ENCODE measurements at places on chromosomes 6 and 20. TPM values are rescaled to one million over a fixed set of nuclear protein-coding genes. Genes with fewer than 3 reads are reported as not detected.

Gene HS3ST5
- total RNA-seq: not detected

Gene OR2B6
- not detected for total RNA-seq

Gene FOXS1
- total RNA-seq: not detected

Gene ANKRD66
- not detected for total RNA-seq

- DNase-seq: no peak
- no peak overlapping the region for H3K4me3 ChIP-seq
- no peaks in the 10 kb centered on the region for H3K27me3 ChIP-seq
- peaks cover 15% of the 10 kb centered on the region for H3K36me3 ChIP-seq
- peak overlapping the region; percentile 69 for H3K27ac ChIP-seq
- peaks cover 54% of the 10 kb centered on the region for H3K4me1 ChIP-seq
Observed at GRCh38 chr6:15622045-15622740, 40.6 kb downstream of the DTNBP1 start.

- no peaks in the 10 kb centered on the region for H3K36me3 ChIP-seq
- DNase-seq: no peak
- H3K27ac ChIP-seq: no peak overlapping the region
- no peaks in the 10 kb centered on the region for H3K27me3 ChIP-seq
Observed at GRCh38 chr6:103723438-103724322, 1136.0 kb downstream of the HACE1 start.

DNA sequence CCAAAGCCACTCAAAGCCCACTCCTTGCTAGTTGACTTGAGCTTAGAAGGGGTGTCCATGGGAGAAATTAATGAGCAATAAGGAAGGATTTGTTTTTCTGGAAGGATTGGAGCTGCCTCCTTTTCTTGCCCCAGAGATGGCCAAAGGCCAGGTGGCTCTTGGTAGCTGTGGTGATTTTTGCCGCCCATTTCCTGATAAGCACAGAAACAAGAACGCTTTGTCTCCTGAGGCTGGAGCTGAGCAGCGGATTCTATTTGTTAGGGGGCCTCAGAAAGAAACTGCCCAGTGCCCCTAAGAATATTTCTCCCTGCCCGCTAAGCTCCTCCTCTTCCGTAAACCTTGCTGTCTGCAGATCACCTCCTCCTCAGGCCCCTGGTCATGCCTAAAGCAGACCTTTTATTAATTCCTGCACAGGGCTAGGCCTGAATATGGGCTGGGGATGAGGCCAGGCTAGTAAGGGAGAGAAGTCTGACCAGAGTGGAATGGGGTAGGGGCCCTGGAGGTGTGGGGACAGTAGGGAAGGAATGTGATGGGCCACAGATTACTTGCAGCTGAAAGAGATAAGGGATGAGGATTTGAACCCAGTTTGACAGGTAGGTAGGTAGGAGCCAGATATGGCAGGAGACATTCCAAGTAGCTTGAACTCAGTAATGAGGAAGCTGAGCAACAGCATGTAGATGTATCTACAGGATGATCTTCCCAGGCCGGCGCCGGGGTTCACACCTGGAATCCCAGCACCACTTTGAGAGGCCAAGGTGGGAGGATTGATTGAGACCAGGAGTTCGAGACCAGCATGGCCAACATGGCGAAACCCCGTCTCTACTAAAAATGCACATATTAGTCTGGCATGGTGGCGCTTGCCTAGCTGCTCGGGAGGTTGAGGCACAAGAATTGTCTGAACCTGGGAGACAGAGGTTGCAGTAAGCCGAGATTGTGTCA lies 71.2 kb upstream of the NAA20 start:
- no peak overlapping the region for H3K4me3 ChIP-seq
- H3K27me3 ChIP-seq: peaks cover 9% of the 10 kb centered on the region
- no peaks in the 10 kb centered on the region for H3K36me3 ChIP-seq
- no peak for DNase-seq

- peak overlapping the region; percentile 48 for H3K4me3 ChIP-seq
- no peak for DNase-seq
- no peak overlapping the region for H3K27ac ChIP-seq
- peaks cover 27% of the 10 kb centered on the region for H3K36me3 ChIP-seq
- peaks cover 54% of the 10 kb centered on the region for H3K4me1 ChIP-seq
- no peaks in the 10 kb centered on the region for H3K27me3 ChIP-seq
Observed at GRCh38 chr6:129707882-129708495, 2.0 kb downstream of the ARHGAP18 start.

GRCh38 chr20:46767127-46767761 lies 57.8 kb downstream of the SLC2A10 start:
- peaks cover 2% of the 10 kb centered on the region for H3K27me3 ChIP-seq
- H3K4me1 ChIP-seq: no peaks in the 10 kb centered on the region
- H3K4me3 ChIP-seq: no peak overlapping the region
- no peak overlapping the region for H3K27ac ChIP-seq

DNA sequence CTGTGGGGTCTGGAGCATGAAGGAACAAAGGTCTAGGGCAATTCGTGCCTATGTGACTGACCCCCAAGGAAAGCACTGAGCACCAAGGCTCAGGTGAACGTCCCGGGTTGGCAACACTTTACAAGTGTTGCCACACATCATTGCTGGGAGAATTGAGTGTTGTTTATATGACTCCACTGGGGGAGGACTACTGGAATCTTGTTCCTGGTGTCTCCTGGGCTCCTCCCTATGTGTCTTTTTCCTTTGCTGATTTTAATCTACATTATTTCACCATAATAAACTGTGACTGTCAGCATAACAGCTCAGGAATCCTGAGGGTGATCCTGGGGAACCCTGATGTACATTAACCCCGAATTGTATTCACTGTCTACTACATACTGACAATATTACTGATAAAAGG lies 207.7 kb upstream of the BMP2 start:
- H3K27me3 ChIP-seq: no peaks in the 10 kb centered on the region
- no peaks in the 10 kb centered on the region for H3K36me3 ChIP-seq
- no peak overlapping the region for H3K27ac ChIP-seq
- no peak for DNase-seq
- no peaks in the 10 kb centered on the region for H3K4me1 ChIP-seq

DNA sequence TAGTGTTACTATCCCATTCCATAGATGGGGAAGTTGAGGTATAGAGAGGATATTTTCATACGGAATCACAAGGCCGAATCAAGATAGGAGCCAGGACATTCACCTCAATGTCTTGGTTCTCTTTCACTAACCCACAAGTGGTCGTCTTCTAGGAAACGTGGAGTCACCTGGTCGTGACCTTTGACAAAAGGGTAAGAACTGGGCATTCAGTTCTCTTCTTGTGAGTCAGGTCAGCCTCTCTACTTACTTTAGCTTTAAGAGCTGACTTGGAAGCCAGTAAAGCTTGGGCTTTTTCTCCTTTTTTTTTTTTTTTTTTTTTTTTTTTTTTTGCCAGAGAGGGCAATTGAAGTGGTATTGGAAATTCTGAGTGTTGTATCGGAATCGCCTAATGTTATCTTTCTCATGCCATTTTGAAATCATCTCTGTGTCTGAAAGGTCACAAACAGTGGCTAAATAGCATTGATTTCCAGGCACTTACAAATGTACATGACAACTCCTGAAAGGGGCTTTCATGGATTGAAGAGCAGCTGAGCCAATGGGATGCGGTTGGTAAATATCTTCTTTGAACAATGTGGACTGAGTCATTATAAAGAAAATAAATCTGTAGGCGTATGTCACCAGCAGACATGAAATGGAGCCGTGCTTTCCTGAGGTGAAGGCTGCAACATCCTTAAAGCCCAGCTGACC lies 356.9 kb downstream of the KIF16B start:
- no peaks in the 10 kb centered on the region for H3K27me3 ChIP-seq
- no peak overlapping the region for H3K4me3 ChIP-seq
- H3K36me3 ChIP-seq: no peaks in the 10 kb centered on the region
- no peaks in the 10 kb centered on the region for H3K4me1 ChIP-seq
- no peak overlapping the region for H3K27ac ChIP-seq

- no peak for DNase-seq
- H3K4me1 ChIP-seq: peaks cover 3% of the 10 kb centered on the region
- H3K27ac ChIP-seq: no peak overlapping the region
Observed at GRCh38 chr20:16419138-16419715, 154.0 kb downstream of the KIF16B start.

DNA sequence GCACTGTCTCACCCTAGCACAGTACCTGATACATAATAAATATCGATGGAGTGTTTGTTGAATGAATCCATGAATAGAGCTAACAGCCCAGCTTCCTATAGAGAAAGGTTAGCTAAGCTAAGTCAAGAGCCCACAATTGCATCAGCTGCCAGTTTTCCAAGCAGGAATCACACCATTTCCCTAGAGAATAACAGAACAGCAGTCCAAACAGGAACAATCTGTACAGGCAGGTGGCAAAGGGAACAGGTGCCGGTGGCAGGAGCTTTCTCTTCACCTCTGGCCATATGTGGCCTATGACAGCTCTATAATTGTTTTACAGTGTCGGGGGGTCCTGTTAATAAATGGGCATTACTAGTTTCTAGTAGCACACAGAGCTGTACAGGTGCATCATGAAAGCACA lies 38.8 kb downstream of the ISM1 start:
- H3K36me3 ChIP-seq: no peaks in the 10 kb centered on the region
- DNase-seq: no peak
- H3K4me3 ChIP-seq: no peak overlapping the region

GRCh38 chr6:150478656-150479545 lies 110.1 kb downstream of the IYD start:
- no peaks in the 10 kb centered on the region for H3K4me1 ChIP-seq
- DNase-seq: no peak
- H3K27ac ChIP-seq: no peak overlapping the region
- no peak overlapping the region for H3K4me3 ChIP-seq

- no peaks in the 10 kb centered on the region for H3K36me3 ChIP-seq
- H3K27me3 ChIP-seq: no peaks in the 10 kb centered on the region
- no peak overlapping the region for H3K27ac ChIP-seq
- no peak overlapping the region for H3K4me3 ChIP-seq
Observed at GRCh38 chr6:84696166-84696565, 68.2 kb downstream of the TBX18 start.

DNA sequence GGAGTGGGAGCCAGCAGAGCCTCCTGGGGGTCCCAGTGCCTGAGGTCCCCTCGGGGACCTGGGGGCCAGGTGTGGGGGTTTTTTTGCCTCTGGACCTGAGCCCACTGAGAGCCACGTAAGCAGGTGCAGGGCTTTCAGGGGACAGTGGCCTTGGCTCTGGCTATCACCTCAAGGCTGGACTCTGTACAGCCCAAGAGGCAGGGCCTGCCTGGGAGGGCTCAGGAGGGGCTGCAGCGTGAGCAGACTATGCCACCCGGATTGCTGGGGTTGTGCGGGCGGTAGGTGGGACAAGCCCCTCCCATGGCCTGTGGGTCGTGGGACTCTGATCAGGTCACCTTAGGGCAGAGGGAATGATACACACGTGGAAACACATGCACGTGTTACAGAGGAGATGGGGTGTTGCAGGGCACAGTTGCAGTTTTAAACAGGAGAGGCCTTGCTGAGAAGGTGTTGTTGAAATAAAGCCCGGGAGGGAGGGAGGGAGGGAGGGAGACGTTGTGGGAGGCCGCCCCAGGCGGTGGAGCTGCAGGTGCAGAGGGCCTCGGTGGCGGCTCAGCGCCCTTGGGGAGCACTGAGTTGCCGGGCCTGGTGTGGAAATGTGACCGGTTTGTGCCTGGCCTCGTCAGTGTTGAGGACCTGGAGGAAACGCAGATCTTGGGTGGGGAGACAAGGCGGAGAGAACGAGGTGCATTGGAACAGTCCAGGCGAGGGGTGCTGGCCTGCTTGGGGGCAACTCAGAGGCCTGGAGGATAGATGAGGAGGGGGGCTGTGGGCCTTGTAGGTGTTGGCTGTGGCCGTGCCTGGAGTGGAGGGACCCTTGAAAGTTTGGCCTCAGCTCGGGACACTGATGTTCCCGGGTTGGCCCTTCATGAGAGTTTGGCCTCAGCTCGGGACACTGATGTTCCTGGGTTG lies 2.3 kb downstream of the TCEA2 start:
- no peaks in the 10 kb centered on the region for H3K36me3 ChIP-seq
- H3K4me3 ChIP-seq: peak overlapping the region; percentile 71
- DNase-seq: peak; percentile 32
